ENCODE measurements at places on chromosomes 3 and 15.

GRCh38 chr3:176737480-176738110, 459.7 kb downstream of the TBL1XR1 start:
- DNase-seq, result no peak

GRCh38 chr3:10517627-10518026, 12.2 kb upstream of the ATP2B2 start:
- DNase-seq, result no peak

DNA sequence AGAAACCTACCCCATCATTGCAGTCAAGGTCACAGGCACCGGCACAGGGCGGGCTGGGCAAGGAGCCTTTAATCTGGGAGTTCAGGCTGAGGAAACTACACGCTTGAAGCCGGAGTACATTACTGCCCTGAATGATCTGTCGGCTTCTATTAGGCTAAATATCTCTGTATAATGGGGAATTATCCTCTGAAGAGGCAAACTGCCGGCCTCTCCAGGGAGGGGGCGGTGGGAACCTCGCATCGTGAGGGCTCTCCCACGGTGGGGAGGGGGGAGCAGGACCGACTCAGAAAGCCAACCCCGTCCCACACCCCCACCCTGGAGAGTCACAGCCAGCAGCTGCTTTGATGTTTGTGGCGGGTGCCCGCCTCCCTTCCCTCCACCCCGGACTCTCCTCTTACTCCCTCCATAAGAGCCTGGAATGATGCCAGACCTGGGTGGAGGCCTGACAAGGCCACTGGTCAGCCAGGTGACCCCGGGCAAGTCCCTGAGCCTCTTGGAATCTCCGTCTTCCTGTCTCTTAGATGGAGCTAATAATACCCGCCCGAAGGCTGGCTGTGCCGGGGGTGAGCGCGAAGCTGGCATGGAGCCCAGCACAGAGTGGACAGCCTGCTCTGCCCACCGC, 63.4 kb upstream of the LINGO1 start:
- no peak for DNase-seq

GRCh38 chr15:83673385-83673784, 19.5 kb downstream of the ADAMTSL3 start:
- no peak for DNase-seq

DNA sequence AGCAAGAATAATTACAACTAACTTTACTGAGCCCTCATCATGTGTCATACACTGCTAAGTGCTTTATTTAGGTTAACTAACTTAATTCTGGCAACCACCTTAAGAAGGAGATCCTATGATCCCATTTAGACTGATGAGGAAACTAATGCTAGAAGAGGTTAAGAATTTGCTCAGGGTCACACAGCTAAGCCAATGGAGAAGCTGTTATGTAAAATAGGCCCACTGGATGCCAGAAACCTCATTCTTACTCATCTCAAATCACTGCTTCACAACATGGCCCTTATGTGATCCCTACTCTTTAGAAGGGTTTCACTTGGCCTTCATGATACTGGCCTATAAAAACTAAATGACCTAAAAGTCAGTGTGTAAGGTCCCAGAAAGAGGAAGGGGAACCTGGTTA, 41.2 kb downstream of the IMPG2 start:
- DNase-seq, result no peak

GRCh38 chr3:31407665-31408064, 125.1 kb upstream of the STT3B start:
- no peak for DNase-seq

DNA sequence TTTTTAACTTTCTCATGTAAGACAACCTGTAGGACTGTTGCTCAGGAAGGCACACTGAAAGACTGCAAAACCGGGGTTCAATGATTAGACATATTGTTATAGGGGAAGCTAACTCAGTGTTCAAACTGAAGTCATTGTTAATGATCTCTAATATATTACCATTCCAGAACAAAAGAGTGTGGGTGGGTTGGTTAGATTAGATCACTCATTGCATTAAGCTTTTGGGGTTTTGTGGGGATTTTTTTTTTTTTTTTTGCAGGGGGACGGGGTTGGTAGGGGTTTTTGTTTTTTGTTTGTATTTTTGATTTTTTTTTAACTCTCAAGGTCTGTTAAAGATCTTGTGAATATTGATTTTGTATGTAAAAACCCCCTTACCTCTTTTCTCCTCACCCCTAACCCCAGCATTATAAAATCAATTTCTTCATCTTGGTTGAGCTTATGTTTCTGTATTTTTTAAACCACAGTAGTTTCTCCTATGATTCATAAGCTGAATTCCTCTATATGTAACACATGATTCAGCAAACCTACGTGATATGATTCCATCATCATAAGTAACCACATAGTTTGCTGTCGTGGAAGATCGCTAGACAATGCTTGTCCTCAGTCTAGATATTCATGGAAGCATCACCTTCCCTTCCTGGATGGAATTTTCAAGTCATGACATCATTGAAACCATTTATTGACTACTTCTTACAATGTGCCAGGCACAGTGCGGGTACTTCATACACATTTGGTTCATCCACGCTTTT, 544.1 kb upstream of the MDFIC2 start:
- DNase-seq, result peak; percentile 55

DNA sequence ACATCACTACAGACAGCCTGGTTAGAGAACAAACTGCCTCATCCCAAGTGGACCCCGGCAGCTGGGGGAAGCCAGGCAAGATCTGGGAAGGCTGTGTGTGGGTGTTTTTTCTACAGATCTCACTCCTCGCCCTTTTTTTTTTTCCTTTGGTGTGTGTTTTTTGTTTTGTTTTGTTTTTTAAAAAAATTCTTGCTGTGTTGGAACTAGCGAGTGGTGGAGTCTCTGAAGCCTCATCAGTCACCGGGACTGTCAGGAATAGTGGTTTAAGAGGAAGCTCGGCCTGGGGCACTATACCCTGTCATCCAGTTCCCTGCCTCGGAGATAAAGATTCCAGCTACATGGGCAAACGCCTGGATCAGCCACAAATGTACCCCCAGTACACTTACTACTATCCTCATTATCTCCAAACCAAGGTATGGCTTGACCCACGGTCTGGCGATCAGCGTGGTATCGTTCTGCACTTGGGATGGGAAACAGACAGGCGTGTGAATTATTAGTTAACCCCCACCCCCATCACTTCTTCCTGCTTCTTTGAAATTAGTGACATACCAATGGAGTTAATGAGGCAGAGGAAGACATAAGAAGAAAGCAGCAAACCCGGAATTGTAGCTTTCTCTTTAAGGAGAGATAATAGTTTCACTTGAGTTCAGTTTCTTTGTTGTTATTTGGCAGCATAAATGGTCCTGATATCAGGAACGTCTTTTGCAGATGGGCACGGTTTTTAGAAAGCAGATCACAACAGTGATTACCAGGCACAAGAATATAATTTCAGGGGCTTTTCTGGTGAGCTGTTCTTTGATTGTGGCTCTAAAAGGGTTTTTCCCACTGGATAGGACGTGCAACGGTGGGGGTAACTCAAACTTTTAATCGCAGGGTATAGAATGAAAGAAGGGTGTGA, 722 bp downstream of the RBMS3 start:
- DNase-seq, result no peak

DNA sequence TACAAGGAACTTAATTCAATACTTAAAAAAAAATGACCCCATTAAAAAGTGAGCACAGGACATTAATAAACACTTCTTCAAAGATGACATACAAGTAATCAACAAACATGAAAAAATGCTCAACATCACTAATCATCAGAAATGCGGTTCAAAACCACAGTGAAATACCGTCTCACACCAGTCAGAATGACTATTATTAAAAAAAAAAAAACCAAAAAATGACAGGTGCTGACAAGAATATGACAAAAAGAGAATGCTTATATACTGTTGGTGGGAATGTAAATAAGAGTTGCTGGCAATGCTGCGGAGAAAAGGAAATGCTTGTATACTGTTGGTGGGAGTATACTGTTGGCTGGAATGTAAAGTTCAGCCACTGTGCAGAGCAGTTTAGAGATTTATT, 358.3 kb upstream of the CBLB start:
- no peak for DNase-seq

- no peak for DNase-seq
These were observed 100.7 kb downstream of the CACNA2D3 start for GRCh38 chr3:54223063-54223462.

DNA sequence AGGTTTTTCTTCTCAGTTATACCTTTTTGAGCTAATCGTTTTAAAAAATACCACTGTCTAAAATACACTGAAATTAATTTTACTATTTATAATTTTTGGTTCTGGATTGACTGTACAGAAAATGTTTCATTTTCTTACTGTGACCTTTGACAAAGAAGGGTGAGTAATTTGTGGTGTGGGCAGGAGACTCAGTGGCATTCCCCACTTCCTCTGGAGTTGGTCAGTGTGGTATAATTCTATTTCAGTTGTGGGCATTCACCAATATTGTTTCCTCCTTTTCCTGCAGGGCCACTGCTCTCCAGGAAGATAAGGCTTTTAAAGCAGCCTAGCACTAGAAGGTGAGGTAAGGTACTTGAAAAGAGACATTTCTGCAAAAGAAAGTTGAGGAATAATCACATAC, 6.5 kb downstream of the DAG1 start:
- no peak for DNase-seq

DNA sequence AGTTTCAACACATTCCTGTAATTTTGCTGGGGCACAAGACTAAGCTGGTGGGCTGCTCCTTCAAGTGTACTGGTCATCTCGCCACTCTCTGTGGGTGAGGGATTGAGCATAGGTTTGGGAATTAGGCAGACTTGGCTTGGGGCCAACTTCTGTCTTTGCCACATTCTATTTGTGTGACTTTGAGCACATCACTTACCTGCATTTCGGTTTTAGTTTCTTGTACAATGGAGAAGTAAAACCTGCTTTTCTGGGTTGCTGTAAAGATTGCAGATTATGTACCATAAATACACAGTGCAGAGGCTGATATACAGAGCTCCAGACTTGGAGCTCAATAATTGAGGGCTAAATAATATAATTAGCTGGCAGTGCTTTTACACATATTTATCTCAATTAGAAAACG, 162.1 kb downstream of the C3orf38 start:
- DNase-seq, result no peak

GRCh38 chr15:58566029-58566428, 134.2 kb downstream of the LIPC start:
- no peak for DNase-seq

- peak; percentile 64 for DNase-seq
These were observed 3.4 kb downstream of the RNU6-1 start for GRCh38 chr15:67836477-67836876.

DNA sequence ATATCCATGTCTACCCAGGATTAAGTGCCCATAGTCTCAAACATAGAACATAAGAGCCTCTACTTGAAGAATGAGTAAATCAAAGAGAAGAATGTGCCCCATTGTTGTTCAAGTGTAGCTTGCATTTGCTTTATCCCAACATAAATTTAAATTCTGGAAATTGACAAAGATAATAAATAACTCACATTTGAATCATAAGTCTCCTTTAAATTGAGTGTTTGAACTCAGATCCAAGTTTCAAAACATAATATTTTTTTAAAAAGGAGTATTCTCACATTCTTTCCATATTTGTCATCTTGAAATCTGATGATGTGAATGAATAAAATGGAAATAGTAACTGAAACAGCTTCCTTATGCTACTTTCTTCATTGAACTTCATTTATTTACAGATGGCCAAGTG, 135.2 kb downstream of the MECOM start:
- no peak for DNase-seq

Measured in urothelium cell line (cell line).